Fibroblast of skin of back (primary cell): ENCODE measurements at places on chromosomes 5 and 9.

DNA sequence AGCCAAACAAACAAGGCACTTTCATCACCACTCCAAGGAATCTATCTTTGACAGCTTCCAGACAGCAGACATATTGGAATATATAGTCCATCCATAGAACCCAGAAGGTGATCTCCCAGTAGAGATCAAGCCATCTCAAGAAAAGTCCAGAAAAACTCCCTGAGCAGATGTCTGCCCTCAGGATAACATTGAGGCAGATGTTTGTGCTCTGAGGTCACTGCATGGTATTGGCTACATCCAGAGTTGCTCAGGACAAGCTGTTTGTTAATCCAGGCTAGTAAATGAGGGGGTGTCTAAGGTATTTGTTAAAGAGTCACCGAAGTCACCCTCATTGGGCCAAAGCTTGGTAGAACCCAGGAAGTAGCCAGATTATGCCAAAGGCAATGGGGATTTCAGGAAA lies 556.3 kb upstream of the KLF4 start:
- no peak for DNase-seq

GRCh38 chr5:156327296-156327695 lies 332 bp downstream of the SGCD start:
- DNase-seq: no peak

DNA sequence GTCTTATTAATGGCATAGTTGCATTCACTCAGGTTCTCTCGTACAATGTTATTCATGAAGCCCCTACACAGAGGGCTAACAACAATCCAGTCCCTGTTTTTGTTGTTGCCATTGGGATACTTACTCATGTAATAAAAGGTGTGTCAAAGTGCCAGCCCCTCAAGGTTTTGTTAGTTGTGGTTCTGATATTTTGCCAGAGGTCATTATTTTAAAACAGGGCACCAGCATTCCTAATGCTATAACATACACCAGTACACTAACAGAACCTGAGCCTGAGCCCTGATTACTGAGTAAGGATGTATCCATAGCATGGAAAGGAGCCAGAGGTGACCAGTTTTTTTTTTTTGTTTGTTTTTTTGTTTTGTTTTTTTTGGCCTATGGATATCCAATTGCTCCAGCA lies 50.2 kb downstream of the SMC2 start:
- no peak for DNase-seq

DNA sequence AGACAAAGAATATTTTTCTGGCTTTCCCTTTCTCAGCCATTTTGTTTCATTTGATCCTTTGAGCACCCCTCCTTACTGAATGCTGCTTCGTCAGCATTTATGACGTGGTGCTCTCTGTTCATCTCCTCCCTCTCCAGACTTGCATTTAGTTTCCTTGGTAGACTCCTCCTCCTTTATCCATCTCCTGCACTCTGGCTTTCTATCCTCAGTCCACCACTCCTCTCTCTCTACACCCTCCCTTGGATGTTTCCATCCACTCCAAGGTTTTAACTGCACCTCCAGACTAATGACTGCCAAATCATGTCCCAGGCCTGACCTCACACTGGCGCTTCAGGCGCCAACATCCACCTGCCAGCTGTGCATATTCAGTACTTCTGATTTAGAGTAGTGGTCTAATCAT lies 245.4 kb downstream of the RAB3C start:
- no peak for DNase-seq

GRCh38 chr5:139655727-139656271 lies 7.7 kb downstream of the CXXC5 start:
- DNase-seq: peak; percentile 78

- DNase-seq: peak; percentile 6
Observed at GRCh38 chr5:154444556-154445421, 1.0 kb upstream of the SAP30L start.

- DNase-seq: no peak
Observed at GRCh38 chr5:165521816-165522610, 2016.6 kb downstream of the MAT2B start.

DNA sequence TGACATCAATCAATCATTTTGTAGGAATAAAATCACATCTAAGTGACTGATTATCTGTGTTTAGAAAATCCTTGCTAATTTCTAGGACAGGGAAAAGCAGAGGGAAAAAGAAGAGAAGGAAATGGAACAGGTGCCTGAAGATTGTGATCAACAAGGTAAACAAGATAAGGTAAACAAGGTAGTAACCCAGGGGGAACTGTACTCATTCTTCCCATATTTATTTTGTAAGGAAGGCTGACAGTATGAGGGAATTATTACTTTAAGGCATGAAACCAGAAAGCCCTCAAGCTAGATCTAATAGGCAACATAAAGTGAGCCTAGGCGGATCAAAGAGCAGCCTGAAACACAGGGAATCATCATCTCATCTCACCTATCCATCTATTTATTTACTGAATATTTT lies 231.1 kb downstream of the MLLT3 start:
- DNase-seq: no peak

DNA sequence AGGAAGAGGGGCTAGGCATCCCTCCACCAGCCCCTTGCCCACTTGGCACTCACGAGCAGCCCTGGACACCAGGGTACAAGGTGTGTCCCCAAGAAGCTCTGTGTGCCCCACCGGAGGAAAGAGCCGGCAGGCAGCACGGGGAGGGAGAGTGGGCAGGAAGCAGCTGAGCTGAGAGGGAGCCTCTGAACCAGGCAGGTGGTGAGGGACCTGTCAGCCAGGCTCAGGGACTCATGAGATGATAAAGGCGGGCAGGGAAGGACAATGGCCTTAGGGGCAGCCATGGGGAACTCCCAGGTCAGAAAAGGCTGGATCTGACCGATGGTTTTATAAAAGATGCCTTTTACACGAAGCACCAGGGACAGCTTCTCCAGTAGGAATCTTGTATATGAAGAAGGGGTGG lies 112.0 kb downstream of the VAV2 start:
- DNase-seq: no peak

GRCh38 chr5:74664551-74664950 lies 20.5 kb upstream of the HEXB start:
- no peak for DNase-seq

DNA sequence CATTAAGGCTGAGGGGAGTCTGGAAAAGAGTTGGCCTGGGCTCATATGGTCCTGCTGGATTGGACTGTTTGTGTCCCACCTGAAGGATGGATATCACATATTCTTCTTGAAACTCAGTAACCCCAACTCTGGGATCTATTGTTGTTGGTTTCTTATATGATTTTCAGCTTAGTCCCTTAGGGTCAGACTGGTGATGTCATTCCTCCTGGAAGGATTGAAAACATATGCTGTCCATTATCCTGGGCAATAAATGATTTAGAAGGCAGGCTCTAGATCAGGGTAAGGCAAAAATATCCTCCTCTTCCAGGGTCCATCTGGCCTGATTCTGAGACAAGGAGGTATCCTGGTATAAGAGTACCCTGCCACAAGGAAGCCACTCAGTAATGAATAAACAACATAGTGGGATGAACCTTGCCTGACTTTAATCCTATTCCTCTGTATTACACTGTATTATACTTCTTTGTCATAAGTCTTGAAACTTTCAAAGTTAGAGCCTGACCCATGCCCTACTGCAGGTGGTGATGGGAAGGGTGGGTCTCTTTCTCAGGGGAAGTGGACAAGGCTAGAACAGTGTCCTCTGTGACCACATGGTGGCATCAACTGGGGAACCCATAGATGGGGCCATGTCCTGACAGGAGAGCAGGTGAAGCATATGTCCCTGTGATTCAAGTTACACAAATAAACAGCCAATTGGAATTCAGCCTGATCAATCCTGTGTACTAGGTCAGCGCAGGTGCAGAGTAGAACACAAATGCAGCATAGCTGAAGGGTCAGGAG lies 454.4 kb upstream of the TRPC7 start:
- no peak for DNase-seq

DNA sequence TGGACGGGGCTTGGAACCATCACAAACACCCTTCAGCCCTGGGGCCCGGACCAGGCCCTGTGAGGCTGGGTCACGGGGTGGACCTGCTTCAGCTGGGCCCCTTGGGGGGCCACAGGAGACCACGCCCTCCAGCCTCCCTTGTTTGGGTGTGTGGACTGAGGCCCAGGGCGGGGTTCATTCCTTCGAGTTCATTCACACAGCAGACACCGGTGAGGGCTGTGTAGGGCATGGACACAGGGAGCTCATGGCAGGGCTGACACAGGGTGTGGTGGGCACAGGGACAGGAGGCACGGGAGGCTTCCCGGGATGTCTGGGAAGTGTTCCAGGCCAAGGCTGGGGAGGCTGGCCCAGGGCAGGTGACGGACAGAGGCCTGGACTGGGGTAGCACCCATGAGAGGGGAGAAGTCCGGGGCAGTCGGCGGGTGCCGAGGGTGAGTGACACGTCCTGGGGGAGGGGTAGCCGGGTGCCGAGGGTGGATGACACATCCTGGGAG lies 8.9 kb downstream of the DNLZ start:
- peak; percentile 58 for DNase-seq

DNA sequence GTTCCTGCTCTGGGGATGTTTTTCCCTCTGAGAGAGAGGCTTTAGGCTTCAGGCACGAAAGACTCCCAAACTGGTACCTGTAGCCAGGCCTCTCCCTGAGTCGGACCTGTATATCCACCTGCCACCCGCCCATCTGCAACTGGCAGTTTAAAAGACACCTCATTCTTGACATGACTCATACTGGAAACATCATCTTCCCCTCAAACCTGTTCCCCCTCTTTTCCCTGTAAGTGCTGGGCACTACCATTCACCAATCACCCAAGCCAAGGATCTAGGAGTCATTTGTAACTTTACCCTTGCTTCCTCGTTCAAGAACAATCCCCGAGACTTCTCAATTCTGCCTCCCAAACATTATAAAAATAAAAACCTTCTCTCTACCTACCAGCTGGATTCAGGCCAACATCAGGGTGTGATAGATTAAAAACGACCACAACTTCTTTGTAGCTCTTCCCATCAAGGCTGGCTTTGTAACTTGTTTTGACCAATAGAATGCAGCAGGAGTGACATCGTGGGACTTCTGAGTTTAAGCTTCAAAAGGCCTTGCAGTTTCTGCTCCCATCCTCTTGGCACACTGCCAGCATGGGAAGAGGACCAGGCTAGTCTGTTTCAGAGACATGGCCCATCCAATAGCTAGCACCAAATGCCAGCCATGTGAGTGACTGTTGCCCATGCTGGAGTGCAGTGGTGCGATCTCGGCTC lies 1.8 kb upstream of the WDR31 start:
- DNase-seq: no peak

- DNase-seq: peak; percentile 41
Observed at GRCh38 chr9:2127486-2127885, 112.3 kb downstream of the SMARCA2 start.

DNA sequence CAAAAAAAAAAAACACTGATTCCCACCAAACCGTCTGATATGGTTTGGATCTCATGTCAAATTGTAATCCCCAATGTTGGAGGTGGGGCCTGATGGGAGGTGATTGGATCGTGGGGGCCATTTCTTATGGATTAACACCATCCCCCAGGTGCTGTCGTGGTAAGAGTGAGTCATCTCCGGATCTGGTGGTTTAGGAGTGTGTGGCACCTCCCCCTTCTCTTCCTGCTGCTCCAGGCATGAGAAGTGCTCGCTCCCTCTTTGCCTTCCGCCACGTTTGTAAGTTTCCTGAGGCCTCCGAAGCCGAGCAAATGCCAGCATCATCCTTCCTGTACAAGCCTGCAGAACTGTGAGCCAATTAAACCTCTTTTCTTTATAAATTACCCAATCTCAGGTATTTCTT lies 45.2 kb downstream of the HSD17B3 start:
- peak; percentile 17 for DNase-seq

GRCh38 chr9:29241320-29241719 lies 1668.0 kb upstream of the C9orf72 start:
- DNase-seq: no peak

DNA sequence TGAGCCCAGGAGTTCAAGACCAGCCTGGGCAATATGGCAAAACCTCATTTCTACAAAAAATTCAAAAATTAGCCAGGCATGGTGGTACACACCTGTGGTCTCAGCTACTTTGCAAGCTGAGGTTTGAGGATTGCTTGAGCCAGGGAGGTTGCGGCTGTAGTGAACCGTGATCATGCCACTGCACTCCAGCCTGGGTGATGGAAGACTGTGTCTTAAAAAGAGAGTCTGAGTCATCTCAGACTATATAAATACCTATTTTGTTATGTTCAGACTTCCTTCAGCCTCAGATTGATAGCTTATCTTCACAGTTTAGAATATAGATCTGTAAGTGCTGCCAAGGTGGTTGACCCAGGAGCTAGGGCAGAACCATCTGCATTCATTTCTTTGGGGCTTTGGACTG lies 1.6 kb upstream of the PAIP2 start:
- DNase-seq: no peak

DNA sequence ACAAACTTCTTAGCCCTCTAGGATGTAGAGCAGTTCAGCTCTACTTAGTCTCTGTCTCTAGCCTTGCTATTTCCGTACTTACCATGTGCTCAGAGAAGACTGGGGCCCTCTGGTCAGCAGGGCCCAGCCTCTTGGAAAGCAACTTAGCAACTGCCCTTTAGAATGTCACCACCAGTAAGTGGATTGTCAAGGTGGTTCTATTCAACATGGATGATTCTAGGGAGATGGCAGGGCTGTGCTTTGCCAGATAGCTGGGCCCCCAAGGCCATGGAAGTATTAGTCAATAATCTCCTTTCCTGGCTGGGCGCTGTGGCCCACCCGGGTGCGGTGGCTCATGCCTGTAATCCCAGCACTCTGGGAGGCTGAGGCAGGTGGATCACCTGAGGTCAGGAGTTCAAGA lies 177.6 kb upstream of the MVB12B start:
- DNase-seq: no peak

DNA sequence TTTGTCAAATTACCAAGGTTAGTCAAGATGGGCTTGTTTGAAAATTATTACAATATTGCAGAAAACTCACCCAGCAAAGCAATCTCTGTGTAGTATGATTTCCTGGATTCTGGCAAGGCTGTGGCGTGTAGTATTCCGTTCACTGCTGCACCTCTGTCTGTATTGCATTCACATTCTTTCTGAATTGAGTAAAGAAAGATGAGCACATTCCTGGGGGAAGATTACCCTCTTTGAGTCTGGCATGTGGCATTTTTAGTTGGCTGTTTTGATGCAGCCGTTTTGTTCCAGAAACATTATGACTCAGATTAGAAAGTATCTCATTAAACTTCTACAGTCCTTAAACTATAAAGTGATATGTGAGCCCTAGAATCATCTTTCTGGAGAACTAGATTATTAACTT lies 197.7 kb downstream of the TENT4A start:
- DNase-seq: no peak

GRCh38 chr9:116336133-116336862 lies 182.7 kb downstream of the PAPPA start:
- DNase-seq: no peak

DNA sequence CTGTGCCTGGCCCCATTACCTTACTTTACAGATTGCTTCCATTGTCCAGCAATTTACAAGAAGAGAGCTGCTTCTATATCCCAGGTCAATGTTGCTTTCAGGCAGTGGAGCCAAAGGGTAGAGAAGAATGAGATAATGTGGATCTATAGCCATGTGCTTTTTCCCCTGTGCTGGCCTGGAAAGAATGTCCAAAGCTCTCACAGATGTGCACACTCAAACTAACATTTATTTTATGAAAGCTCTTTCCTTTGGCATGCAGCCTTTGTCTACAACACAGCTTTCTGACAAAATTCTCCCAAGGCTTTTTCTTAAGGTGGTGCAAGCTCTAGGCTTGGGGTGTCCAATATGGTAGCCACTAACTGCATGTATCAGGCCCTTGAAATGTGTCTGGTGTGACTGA lies 217.3 kb downstream of the LRRC70 start:
- DNase-seq: no peak
